Activated T-cell treated with anti-CD3 and anti-CD28 coated beads for 24 hours (primary cell): ENCODE measurements at places on chromosomes 13 and 19.

GRCh38 chr13:44160591-44161191 is 212.9 kb upstream of the SERP2 start:
- DNase-seq: no peak

DNA sequence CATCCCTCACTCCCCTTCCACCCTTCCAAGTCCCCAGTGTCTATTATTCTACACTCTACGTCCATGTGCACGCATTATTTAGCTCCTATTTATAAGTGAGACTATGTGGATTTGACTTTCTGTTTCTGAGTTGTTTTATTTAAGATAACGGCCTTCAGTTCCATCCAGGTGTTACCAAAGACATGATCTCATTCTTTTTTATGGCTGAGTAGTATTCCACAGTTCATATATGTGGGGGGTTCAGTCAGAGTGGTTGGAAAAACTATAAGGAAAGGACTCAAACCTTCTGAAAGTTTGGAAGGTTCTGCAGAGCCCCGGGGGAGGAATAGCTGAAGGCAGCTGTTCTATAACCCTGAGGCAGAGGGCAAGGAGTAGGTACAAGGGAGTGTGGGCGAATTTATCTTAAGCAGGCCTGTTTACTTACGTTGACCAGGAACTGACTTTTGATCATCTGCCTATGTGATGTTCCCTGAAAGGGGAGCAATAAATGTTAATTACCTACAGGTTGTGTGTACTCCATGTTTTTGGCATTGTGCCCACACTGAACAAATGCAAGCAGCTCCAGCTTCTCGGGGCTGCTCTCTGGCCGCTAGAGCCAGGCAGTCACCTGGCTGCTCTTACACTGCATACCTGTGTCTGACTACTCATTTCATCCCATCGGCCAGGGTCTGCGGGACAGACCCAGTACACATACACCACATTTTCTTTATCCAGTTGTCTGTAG is 13.5 kb upstream of the ADGRE1 start:
- DNase-seq: no peak

- peak; percentile 32 for DNase-seq
These were observed 19.7 kb downstream of the ZFR2 start for GRCh38 chr19:3849092-3849491.

DNA sequence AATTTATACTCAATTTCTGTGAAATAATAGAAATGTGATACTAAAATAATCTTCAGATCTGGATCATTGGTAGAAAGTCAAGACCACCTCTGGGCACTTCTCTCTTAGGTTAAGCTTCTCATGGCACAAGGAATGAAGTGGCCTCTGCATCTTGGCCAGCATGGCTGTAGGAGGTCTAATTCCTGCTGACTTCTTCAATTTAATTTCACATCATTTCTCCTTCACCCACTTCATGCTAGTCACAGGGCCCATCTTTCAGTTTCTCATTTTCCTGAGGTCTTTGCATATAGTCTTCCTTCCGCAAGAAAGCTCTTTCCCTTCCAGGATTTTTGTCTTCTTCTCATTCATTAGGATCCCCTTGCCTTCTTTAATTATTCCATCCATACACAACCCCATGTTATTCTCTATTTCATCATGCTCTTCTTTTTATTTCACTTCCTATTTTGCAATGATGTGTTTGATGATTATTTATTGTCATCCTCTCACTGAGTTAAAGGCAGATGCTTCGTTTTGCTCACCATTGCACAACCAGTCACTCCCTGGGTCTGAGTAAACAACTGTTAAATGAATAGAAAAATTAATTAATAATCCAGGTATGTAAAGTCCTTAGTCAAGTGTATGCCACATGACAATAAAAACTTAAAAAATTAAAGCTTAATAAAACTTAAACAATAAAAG is 397.4 kb downstream of the SPRY2 start:
- no peak for DNase-seq

- no peak for DNase-seq
These were observed 8.8 kb upstream of the LRCH1 start for GRCh38 chr13:46544208-46544607.

DNA sequence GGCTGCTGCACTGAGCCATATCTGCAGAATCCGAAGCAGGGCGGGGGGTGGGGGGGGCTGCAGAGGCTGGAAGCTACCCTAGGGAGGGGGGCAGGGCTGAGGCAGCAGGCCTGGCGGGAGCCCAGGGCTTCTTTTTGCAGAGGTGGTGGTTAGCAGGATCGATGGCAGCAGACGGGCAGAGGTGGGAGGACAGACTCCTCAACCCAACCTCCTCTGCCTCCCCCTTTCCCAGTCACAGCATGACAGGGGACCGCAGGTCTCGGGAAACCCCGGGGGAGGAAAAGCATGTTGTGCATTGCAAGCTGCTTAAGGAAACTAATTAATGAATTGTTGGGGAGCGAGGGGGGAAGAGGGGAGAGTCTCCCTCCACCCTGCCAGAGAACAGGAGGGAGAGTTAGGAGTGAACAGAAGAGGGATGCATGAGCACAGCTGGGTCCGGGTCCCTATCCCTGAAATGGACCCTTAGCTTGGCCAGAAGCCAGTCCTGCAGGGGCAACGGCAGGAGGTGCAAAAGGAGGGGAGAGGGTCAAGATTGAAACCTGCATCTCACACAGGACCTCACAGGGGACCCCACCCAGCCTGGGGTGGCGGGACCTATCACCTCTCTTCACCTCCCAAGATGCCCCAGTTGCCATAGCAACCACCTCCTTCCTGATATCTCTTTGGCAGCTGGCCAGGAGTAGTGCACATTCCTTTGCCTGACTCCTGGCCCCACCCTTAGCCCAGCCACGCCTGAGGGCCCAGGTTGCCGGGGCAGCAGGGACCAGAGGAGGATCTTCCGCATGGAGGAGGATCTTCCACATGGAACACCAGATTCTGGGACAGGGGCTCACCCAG is 1.8 kb downstream of the FXYD7 start:
- no peak for DNase-seq

DNA sequence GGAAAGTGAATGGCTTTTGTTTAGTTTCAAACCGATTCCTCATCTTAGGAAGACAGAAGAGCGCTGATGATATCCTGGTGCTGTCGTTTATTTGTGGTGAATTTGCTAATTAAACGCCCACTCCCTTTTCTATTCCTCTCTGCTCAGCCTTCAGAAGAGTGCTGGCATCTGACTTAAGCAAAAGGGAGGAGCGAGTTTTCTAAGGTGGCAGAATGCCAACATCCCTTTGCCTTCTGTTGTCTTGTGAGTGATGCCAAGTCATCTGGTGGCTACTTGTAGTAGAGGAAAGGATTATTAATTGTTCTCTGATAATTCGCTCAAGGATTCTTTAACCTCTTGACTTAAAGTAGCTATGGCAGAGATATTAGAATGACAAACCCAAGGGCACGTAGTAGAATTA is 68.1 kb downstream of the ERCC5 start:
- DNase-seq: no peak
